ENCODE measurements at places on chromosomes 16 and 17.

DNA sequence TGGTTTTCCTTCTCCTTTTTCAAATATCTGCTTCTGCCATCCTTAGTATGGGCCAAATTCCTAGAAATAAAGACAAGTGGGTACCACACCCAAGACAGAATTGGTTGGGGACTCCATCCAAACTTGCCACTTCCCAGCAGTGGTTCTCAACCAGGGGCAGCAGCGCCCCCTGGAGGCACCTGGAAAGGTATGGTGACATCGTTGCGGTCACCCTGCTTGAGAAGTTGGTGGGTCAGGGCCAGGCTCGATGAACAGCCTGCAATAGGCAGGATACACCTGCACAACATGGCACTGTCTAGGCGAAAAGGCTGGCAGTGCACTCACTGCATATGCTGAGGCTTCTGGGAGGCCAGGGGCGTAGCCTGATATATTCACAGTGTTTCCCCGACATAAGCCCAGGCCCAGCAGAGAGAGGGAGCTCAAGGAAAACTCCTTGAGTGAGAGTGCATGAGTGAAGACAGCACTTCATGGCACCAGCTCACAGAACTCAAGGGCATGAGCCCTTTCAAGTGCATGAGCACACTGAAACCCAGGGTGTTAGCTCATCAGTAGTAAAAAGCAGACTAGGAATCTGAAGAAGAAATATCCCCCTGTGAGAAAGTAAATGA, 57.7 kb downstream of the CMC2 start:
- DNase-seq = peak; percentile 87

DNA sequence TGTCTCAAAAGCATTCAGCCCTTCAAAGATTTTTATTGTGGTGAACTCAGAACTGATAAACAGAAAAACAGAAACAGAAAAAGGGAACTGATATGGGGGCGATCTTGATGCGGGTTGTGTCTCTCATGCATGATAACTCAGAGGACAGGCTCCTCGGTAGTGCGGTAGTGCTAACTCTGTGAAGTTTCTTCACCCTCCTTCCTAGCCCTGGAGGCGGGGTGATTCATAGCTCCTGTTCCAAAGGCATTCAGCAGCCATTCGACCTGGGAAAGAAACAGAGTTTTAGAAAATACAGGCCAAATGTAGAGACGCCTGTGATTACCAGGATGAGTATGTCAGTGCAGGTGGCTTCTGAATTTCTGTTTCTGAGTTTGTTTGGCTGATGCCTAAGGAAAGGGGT, 5.5 kb upstream of the MAF start:
- DNase-seq = no peak

GRCh38 chr16:68377667-68378393, 67.0 kb downstream of the PRMT7 start:
- peak; percentile 84 for DNase-seq

DNA sequence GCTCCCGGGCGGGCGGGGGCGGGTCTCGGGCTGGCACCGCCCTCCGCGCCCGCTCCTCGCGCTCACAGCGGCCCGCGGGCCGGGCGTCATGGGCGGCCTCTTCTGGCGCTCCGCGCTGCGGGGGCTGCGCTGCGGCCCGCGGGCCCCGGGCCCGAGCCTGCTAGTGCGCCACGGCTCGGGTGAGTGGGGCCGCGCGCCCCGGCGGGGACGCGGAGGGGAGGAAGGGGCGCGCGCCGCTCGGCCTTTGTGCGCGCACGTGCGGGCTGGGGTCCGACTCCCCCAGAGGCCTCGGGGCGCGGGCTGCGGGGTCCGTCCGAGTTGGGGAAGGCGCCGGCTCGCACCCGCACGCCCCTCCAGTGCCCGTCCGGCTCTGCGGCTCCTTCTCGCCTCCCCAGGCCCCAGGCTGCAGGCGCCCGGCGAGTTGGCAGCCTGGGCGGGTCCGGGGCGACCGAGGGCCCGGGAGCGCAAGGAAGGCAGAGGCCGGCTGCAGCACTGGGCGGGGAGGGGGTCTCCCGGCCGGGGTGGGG, at the start of gene NME4:
Gene NME4, plus strand, starts transcription at position 65 of the 527 bp plus-strand sequence. Its CDS starts 24 bp downstream, at position 89.
- peak; percentile 46 for DNase-seq

- DNase-seq = no peak
These were observed 70.0 kb downstream of the CDK12 start for GRCh38 chr17:39531252-39531651.

- DNase-seq = no peak
These were observed 113.3 kb downstream of the ZNF423 start for GRCh38 chr16:49742428-49743202.

- no peak for DNase-seq
These were observed 26.0 kb upstream of the NUDT16L1 start for GRCh38 chr16:4667203-4667963.

GRCh38 chr16:11977376-11978041, 975 bp downstream of the SNX29 start:
- peak; percentile 24 for DNase-seq

- DNase-seq = peak; percentile 49
These were observed 633 bp downstream of the CDR2 start for GRCh38 chr16:22373662-22374310.

- no peak for DNase-seq
These were observed 7.2 kb upstream of the COL1A1 start for GRCh38 chr17:50208611-50209061.

DNA sequence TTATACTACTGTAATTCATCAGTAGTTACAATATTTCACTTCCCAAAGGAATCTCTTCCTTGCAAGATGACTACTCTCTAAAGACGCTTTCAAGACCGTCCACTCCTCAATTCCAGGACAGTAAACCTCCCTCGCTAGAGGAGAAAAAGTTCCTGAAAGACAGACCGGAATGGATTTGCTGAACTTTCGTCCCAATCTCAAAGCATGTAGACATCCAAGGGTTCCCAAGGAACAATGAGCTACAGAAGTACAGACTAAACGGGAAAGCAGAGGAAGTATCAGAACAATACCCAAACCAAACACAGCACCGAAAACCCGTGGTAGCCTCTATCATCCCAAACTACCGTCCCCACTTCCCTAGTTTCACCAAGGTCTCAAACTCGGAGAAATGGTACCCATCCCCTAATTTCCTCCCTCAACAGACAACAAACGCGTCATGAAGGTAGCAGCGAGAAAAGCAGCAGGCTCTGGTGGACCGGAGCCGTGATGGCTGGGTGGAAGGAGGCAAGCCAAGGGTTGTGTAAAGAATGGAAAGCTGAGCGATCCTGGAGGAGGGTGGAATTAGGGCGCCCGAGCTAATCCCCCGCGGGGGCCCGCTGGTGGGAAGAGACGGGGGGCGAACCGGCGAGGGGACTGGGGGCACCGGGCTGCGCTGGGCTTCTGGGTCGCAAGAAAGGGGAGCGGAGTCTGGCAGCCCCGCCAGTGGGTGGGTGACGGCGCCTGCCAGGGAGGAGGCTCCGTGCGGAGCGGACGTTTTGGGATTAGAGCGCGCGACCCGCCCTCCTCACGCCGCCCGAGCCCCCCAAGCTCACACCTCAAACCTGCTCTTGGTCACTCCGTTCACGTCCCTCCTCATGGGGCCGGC, 647 bp downstream of the FBXL20 start:
- peak; percentile 40 for DNase-seq

DNA sequence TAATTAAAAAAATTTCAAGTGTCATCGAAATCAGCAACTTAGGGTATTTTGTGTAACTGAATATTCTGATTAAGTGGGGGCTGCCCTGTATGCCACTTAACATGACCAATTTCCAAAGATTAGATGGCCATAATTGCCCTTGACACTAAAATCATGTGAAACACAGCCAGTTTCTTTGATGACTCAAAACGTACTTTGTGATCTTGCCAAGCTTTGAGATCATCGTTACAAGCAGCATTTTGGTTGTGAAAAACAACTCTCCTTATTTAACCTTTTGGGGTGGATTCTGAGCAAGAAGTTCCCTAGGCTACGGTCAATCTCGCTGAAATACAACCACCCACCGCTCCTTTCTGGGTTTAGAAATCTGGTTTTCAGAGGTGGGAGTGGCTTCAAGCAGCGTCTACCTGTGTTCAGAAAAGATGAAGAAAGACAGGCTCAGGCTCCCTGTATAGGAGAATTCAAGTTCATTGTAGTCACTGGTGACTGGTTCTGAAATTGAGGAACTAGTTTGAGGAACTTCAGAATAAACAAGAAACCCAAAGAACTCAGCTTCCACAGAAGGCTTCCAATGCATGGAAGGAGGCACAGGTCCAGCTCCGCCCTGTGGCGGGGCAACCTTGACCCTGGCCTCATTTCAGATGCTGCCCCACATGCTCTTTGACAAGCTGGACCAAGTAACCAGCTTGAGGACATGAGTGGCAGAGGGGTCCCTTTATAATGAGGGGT, 9.4 kb downstream of the MAP3K14 start:
- DNase-seq = peak; percentile 80

GRCh38 chr17:58759522-58759921, 3.9 kb downstream of the PPM1E start:
- DNase-seq = no peak

- no peak for DNase-seq
These were observed 315.8 kb downstream of the HAPSTR1 start for GRCh38 chr16:9407206-9407758.

GRCh38 chr17:81428948-81429774, 33.9 kb downstream of the BAHCC1 start:
- peak; percentile 81 for DNase-seq

DNA sequence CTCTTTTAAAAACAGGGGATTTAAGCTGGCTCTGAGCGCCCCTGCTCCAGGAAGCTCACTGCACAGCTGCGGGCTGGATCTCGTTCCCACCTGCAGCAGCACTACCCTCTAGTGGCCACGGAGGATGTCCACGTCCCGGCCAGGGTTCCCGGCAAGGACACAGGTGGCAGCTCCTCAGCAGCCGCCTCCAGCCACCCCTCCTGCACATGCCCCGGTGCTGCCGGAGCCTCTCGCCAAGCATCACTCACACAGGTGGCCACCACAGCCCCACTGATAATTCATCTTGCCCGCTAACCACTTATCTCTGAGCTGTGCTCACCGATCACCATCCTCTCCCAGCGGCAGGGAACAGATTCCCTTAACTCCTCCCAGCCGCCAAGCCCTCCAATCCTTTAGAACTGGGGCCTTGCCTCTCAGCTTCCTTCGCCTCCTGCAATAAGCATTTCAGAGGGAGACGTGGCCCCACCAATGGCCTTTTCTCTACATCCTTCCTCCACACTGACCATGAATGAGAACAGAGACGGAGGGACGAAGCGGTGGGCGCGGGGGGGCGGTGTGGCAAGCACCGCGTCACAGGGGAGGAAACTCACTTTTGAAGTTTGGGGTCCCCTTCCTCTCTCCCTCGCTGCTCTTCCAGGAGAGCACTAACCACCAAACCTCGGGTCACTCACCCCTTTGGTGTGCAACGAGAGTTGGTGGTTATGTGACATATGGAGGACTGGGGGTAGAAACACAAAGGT, 222.1 kb downstream of the RBFOX3 start:
- peak; percentile 71 for DNase-seq

- peak; percentile 78 for DNase-seq
These were observed 11.8 kb downstream of the ENDOV start for GRCh38 chr17:80426671-80427326.

GRCh38 chr16:4870138-4870671, 22.9 kb downstream of the UBN1 start:
- DNase-seq = no peak

GRCh38 chr16:68445458-68445857, 2.9 kb downstream of the SMPD3 start:
- DNase-seq = peak; percentile 74

DNA sequence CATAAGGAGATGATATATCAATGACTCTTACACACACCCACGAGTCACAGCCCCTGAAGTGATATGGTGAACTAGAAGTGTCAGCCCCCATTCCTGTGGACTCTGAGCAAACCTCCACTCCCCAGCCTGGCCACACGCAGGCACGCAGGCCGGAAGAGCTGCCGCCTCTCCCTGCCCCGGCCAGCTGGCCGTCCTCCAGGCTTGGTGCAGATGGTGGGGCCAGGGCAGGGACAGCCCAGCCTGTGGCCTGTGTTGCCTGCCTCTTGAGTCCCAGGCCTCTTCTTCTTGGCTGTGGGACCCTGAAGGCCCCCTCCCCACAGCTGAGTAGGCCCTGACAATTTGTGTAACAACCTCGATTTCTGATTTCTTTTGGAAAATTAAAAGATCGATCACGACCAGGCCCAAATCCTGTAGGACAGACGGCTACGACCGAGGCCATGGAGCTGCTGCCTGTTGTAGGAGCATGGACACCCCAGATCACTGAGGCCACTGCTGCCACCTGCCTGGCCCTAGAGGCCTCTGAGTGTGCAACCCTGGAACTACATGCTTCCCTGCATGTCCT, 10.0 kb upstream of the MPRIP start:
- DNase-seq = peak; percentile 79

- no peak for DNase-seq
These were observed 43.7 kb downstream of the RND2 start for GRCh38 chr17:43068570-43069367.

- no peak for DNase-seq
These were observed 128.6 kb downstream of the IRF8 start for GRCh38 chr16:86027373-86028126.

DNA sequence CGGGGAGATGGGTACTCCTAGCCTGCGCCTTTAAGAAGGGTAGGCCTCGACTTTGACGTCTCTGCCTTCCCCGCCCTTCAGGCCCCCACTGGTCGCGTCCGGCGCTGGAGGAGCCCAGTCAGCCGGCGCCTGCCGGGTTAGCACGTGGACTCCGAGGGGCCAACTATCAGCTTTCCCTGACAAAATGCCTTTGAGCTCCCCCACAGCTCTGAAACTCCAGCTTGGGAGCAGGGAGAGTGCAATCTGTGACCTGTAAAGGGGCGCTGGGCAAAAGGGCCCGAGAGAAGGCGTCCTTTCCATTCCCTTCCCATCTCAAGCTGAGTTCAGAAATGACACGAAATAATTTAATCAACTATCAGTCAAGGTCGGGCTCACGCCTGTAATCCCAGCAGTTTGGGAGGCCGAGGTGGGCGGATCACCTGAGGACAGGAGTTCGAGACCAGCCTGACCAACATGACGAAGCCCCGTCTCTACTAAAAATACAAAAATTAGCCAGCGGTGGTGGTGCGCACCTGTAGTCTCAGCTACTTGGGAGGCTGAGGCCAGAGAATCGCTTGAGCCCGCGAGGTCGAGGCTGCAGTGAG, 2.3 kb upstream of the SLC25A39 start:
- DNase-seq = peak; percentile 98

DNA sequence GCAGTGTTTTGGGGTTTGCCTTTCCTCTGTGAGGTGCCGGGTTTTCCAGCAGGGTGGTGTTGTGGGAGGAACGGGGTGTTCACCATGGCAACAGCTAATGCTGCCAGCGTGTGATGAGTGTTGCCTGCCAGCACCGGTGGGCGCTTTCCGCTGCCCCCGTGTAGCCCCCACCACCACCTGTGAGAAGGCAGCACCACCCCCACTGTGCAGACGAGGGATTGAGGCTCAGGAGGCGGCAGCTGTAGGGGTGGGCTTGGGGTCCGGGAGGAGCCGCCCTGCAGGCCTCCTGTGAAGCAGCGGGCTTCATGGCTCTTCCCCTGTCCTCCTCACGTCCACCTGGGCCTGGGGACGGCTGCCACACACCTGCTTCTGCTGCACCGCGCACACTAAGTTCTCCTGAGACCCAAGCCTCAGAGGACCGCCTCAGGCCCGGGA, 5.2 kb downstream of the RAB40C start:
- no peak for DNase-seq
